ENCODE measurements at places on chromosomes 12 and 14. TPM values are rescaled to one million over a fixed set of nuclear protein-coding genes. Genes with fewer than 3 reads are reported as not detected.

DNA sequence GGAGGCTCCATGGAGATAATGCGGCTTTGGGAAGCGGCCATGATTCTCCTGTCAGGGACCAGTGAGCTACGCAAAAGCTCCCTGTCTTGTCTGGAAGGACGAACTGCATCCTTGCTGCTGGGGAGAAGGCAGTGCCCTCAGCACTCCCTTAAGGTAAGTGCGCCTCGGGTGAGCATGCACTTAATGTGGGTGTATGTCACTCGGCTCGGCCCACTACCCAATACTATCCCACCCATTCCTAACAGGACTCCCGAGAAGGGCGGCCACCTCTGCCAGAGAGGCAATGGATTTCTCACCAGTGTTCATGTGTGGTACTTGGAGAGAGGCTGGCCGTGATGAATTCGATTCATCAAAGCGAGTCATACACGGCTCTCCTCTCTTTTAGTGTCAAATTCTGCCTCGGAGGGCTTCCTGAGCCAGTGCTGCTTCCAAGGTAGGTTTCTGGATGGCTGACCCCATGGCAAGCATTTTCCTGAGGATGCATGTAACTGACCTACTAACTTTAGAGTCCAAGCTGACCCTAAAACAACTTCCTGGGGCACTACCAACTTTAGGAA, 151.7 kb upstream of the RTL1 start:
- no peaks in the 10 kb centered on the region for H3K4me1 ChIP-seq
- no peaks in the 10 kb centered on the region for H3K36me3 ChIP-seq
- H3K27ac ChIP-seq, result no peak overlapping the region

GRCh38 chr14:78840898-78841297, 670.7 kb downstream of the NRXN3 start:
- H3K27me3 ChIP-seq, result no peaks in the 10 kb centered on the region
- H3K4me3 ChIP-seq, result no peak overlapping the region

The GPD1 gene
- polyA plus RNA-seq, result 0.22 TPM

DNA sequence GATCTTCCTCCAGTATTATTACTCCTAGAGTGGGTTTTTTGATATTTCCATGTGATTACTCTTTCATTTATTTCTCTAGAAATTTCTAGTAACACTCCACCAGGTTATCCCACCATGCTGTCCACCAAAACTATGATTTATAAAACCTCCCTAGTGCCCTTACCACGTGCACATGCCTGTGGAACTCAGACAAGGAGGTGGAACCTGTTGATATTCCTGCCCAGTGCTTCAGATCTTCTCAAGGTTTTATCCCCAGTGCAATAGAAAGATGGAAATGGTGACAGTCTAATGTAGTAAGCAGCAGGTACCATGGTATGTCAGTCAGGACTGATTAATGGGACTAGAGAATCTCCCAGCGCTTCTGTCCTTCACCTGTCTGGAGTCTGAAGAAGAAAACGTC, 3.5 kb upstream of the ARF3 start:
- no peaks in the 10 kb centered on the region for H3K27me3 ChIP-seq
- peaks cover 7% of the 10 kb centered on the region for H3K4me1 ChIP-seq
- DNase-seq, result no peak
- H3K36me3 ChIP-seq, result peaks cover under 1% of the 10 kb centered on the region

- H3K27me3 ChIP-seq, result no peaks in the 10 kb centered on the region
- no peak overlapping the region for H3K4me3 ChIP-seq
- no peak for DNase-seq
- no peaks in the 10 kb centered on the region for H3K36me3 ChIP-seq
- H3K4me1 ChIP-seq, result no peaks in the 10 kb centered on the region
Measured at GRCh38 chr12:81792666-81793065, 33.5 kb upstream of the PPFIA2 start.

DNA sequence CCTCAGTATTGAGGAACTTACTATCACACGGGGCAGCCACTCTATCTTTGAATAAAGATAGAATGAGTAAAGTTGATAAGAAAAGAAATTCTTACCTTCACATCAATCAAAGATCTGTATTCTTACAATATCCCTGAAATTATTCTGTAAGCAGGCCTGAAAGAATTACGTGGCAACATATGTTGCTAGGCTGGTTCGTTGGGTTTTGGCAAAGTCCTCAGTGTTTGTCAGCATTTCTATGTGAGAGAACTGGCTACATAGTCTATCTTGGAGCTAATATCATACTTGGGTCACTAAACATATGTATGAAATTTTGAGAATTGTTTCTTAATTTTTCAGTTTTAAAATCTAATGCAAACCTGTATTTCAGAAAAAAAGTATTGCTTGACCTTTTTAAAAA, 412.2 kb upstream of the GARIN6 start:
- DNase-seq, result no peak
- no peaks in the 10 kb centered on the region for H3K36me3 ChIP-seq
- H3K27me3 ChIP-seq, result no peaks in the 10 kb centered on the region
- no peaks in the 10 kb centered on the region for H3K4me1 ChIP-seq
- no peak overlapping the region for H3K4me3 ChIP-seq

GRCh38 chr14:75368333-75368732, 59.5 kb upstream of the JDP2 start:
- H3K27me3 ChIP-seq, result peaks cover 10% of the 10 kb centered on the region
- H3K4me1 ChIP-seq, result no peaks in the 10 kb centered on the region
- no peak for DNase-seq
- no peak overlapping the region for H3K4me3 ChIP-seq
- H3K27ac ChIP-seq, result no peak overlapping the region

GRCh38 chr14:64806202-64806861, 73.4 kb downstream of the SPTB start:
- peak; percentile 41 for DNase-seq
- H3K4me1 ChIP-seq, result peaks cover 24% of the 10 kb centered on the region
- H3K4me3 ChIP-seq, result no peak overlapping the region
- no peaks in the 10 kb centered on the region for H3K27me3 ChIP-seq

GRCh38 chr14:93971635-93972027, 4.7 kb downstream of the ASB2 start:
- no peak overlapping the region for H3K4me3 ChIP-seq
- no peaks in the 10 kb centered on the region for H3K36me3 ChIP-seq
- peaks cover 20% of the 10 kb centered on the region for H3K27me3 ChIP-seq
- DNase-seq, result no peak
- H3K27ac ChIP-seq, result no peak overlapping the region
- no peaks in the 10 kb centered on the region for H3K4me1 ChIP-seq

The PDZRN4 gene
- not detected for polyA plus RNA-seq

DNA sequence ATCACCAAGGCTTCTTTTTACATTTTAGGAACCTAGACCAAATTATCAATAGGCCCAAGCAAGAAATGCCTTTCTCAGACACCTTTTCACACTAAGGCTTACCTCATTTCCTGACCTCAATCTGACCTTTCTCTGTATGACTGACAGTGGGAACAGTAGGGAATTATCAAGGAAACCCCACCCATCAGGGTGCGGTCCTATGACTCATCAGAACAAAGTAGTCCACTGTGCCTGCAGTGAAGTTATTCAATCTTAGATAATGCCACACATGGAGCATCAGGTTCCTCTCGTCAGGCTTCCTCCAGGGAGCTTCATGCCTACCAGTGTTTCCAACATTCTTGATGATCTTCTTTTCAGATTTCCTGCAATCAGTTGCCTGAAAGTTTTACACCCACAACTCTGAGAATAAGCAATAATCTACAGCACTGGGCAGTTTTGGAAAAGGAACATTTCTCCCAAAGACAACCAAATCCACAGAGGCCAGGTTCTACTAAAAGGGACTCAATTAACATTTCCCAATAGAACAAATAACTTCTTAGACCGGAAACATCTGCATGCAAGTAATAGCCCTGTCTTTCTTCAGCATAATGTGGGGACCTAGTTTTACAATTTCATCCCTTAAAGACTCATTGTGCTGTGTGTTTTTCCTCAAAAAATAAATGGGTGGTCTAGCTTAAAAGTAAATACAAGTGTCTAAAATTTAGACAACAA, 35.9 kb upstream of the TMTC2 start:
- H3K4me1 ChIP-seq, result peaks cover 19% of the 10 kb centered on the region
- H3K4me3 ChIP-seq, result no peak overlapping the region
- no peaks in the 10 kb centered on the region for H3K27me3 ChIP-seq
- no peaks in the 10 kb centered on the region for H3K36me3 ChIP-seq

The ALDH1L2 gene
- 1.8 TPM for polyA plus RNA-seq

- peak; percentile 5 for DNase-seq
- H3K27me3 ChIP-seq, result no peaks in the 10 kb centered on the region
- H3K4me1 ChIP-seq, result peaks cover 14% of the 10 kb centered on the region
- H3K36me3 ChIP-seq, result no peaks in the 10 kb centered on the region
Measured at GRCh38 chr12:3523728-3524127, 32.7 kb downstream of the PRMT8 start.

The OASL gene
- polyA plus RNA-seq, result 4.5 TPM

DNA sequence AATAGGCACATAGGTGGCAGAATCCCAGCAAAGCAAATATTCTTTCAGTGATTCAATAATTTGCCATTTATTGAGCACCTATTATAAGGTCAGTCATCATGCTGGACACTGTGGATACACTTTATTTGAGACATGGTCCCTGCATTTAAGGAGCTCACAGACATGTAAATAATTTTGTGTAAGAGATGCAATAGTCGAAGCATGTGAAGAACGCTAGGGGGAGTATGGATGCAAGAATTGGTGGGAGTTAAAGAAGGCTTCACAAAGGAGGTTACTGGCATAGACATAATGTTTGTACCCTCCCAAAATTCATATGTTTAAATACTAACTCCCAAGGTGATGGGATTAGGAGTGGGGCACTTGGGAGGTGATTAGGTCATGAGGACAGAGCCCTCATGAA, 260.6 kb upstream of the GARIN6 start:
- H3K4me3 ChIP-seq, result no peak overlapping the region
- no peaks in the 10 kb centered on the region for H3K4me1 ChIP-seq
- H3K36me3 ChIP-seq, result no peaks in the 10 kb centered on the region
- no peak overlapping the region for H3K27ac ChIP-seq

The CFAP54 gene
- 0.46 TPM for polyA plus RNA-seq

- H3K4me1 ChIP-seq, result peaks cover 20% of the 10 kb centered on the region
- no peak overlapping the region for H3K27ac ChIP-seq
- no peak for DNase-seq
- no peak overlapping the region for H3K4me3 ChIP-seq
- H3K27me3 ChIP-seq, result no peaks in the 10 kb centered on the region
Measured at GRCh38 chr14:24283796-24284460, 12.5 kb upstream of the RABGGTA start.

DNA sequence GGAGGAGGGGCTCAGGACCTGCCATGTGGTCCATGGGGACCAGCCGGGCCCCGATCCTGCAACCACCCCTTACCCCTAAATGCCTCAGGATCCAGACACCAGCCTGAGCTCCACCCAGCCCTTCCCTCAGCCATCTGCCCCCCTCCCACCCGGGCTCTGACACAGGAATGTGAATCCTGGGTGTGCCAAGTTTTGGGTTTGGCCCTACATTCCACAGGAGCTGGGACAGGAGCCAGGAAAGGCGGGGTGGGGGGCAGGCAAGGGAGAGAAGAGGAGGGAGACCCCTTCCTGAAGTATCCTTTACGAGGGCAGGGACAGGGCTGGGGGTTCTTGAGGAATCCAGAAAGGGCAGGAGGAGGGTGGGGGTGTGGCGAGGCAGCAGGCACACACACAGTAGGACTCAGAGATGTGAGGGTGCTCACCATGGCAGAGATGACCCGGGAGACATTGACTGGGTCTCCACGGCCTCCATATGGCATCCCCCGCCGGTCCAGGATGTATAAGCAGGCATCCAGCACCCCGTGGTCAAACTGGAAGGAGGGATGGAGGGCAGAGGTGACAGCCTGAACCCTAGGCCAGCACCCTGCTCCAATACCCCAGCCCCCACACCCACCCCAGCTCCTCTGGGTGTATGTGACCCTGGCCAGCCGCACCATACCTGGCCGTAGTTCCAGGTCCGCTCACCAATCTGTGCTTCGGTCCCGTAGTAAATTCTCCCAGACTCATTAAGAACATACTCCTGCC, 3.5 kb downstream of the TGM1 start:
- H3K27me3 ChIP-seq, result no peaks in the 10 kb centered on the region
- DNase-seq, result no peak
- no peak overlapping the region for H3K27ac ChIP-seq

GRCh38 chr14:92568621-92569479, 55.3 kb downstream of the RIN3 start:
- H3K27ac ChIP-seq, result no peak overlapping the region
- no peak overlapping the region for H3K4me3 ChIP-seq
- DNase-seq, result no peak
- peaks cover 7% of the 10 kb centered on the region for H3K36me3 ChIP-seq
- H3K4me1 ChIP-seq, result peaks cover 11% of the 10 kb centered on the region

The ADCY6 gene
- polyA plus RNA-seq, result 13.2 TPM

DNA sequence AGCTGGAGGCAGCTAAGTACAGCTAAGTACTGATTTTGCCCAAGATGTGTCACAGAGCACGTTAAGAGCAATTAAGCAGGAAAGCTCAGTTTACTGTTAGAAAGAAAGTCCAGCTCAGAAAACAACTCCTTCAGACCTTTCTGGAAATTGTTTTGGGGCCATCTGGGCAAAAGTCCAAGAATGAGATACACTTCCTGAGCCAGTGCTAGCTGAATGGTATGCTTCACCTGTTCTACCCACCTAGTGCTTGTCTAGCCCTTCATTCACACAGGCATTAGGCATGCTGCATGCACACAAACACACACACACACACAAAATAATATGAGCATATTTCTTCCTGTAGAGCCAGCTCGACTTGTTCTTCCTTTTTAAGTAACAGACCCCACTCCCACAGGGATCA, 6.6 kb upstream of the IKZF4 start:
- H3K36me3 ChIP-seq, result no peaks in the 10 kb centered on the region
- no peak overlapping the region for H3K27ac ChIP-seq
- H3K4me3 ChIP-seq, result no peak overlapping the region
- no peaks in the 10 kb centered on the region for H3K4me1 ChIP-seq

DNA sequence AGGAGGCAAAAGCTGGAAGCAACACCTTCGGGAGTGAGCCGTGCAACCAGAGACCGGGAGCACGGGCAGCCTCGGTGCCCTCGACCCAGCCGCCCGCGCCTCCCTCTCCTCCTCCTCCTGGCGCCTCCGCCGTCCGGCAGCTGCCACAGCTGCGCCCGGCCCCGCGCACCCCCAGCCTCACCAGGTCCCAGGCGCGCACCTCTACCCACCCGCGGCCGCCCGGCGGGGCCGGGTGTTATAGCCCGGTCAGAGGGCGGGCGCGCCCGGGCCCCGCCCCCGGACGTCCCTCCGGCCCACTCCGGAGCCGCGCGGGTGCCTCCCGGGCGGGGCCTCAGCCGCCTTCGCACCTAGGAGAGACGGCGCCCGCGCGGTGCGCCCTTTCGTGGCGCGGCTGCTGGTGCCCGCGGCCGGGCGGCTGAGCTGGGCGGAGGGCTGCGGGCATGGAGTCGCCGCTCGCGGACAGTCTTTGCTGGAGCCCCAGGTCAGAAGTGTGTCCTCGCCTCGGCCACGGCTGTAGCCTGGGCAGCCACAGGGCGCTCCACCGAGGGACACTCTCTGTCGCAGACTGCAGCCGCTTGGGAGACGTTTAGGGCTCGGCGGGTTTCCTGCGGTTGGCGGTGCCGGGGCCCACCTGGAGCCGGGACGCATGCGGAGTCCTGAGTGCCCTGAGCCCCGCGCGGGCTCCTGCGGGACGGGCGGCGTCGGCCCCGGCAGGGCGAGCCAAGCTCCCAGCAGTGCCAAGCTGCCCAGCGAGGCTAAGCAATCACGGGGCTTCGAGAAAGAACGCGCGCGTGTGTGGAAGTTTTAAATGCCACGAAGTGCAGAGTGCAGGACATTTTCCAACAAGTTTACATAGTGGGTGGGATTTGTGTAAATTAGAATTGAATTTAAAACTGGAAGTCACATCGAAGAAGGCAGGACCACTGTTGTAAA, at the start of gene CPM:
CPM (minus strand) TSS at position 211 of the 933 bp plus-strand sequence. CDS start 334 bp downstream, outside the sequence.
- peaks cover 7% of the 10 kb centered on the region for H3K27me3 ChIP-seq
- no peaks in the 10 kb centered on the region for H3K36me3 ChIP-seq
- DNase-seq, result no peak
- H3K27ac ChIP-seq, result no peak within 1 kb of the TSS

The TTC9 gene
- 0.50 TPM for polyA plus RNA-seq

- H3K4me3 ChIP-seq, result no peak overlapping the region
- DNase-seq, result no peak
- no peaks in the 10 kb centered on the region for H3K27me3 ChIP-seq
- no peaks in the 10 kb centered on the region for H3K36me3 ChIP-seq
Measured at GRCh38 chr12:91639327-91639726, 456.7 kb upstream of the DCN start.
